ENCODE measurements at places on chromosomes 3 and 15.

DNA sequence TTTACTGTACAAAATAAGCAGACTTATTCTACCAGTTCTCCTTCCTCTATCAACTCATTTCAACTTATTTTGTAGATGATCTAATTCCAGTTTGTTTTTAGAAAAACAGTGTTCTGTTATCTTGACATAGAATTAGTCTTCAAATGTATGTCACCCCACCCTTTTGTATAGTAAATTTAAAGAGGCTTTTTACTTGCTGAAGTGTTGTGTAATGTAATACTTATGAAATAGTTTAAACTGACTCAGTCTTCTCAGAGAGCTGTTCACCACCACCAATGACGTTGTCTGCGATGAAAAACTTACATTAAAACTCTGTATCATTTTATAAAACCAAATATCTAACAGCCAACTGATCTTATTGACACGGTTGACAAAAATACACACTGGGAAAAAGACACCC is 82.9 kb downstream of the RAP2B start:
- DNase-seq: no peak

- DNase-seq: no peak
Measured at GRCh38 chr3:107740992-107741896, 218.5 kb downstream of the BBX start.

- DNase-seq: no peak
Measured at GRCh38 chr3:194201953-194202666, 66.2 kb downstream of the HES1 start.

- no peak for DNase-seq
Measured at GRCh38 chr15:73078291-73078690, 26.0 kb downstream of the NEO1 start.

DNA sequence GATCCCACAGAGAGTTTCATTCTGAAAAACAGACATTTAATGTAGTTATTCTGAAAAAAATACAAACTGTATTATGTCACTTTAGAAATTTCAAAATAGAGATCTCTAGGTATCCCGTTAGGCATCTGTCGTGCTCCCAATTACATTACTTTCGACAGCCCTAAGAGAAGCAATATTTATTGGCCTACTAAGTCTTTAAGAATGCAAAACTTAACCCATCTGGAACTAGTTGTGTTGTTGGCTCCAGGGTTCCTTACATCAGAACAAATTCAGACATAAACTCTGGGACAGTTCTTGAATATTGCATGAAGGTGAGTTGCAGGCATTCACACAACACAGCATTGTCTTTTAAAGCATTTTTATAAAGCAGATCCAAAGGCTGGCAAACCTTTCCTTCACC is 498.4 kb downstream of the FHIT start:
- DNase-seq: no peak

- no peak for DNase-seq
Measured at GRCh38 chr15:93759629-93760028, 471.7 kb upstream of the MCTP2 start.

DNA sequence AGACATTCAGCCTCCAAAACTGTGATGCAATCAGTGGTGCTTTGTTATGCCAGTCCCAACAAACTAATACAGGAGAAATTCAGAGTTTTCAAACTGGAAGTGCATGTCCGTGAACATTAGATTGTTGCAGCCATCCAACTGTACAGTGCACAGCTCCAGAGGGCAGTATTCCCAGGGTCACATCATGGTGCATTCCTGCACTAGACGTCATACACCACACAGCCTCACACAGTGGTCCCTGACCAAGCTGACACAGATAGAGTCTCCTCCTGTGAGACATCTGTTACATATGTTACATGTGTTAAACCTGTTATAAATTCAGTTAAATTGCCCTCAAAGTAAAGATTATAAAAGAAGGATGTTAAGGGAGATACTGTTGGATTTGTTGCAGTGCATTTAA is 209.0 kb downstream of the LRRN1 start:
- DNase-seq: no peak

GRCh38 chr3:4224331-4224730 is 78.8 kb upstream of the SETMAR start:
- DNase-seq: no peak

DNA sequence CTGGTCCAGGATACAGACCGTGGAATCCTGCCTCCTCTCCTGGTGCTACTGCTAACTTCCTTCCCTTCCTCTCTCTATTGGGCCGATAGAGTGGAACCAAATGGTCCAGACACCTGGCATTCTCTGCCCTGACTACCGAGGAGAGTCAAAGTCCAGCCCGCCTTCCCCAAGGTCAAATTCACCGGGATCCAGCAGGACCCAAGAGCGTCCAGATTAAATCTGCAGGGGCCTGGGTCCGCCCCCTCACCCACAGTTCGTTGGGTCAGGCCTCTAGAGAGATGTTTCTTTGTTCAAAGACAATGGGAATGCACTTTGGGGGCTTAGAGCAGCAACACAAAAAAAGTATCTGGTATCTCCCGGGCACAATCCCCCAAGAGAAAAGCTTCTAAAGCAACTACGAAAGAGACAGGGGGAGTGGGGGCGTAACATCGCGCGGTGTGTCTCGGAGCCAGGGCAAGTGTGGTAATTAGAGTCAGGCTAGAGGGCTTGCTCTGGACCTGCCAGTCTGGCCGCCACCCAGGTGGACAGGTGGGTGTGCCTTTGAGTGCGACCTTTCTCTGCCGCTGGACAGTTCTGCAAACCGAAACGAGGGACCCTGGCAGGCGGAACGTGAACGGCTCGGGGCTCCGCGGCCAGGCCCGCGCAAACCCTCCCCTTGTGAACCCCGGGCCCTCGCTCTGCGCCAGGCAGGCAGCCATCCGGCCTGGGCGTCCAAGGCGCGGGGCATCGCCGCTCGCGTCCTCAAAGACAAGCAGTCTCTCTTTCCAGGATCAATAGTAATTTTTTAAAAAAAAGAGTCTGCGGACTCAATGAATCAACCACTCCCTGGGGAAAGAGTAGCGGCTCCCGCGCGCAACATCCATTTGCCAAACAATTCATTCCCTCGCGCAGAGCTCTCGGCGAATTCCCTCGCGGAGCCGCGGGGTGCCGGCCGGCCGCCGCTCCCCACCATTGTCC is 806 bp downstream of the KLHL25 start:
- DNase-seq: no peak

- DNase-seq: no peak
Measured at GRCh38 chr3:96619475-96619874, 194.9 kb upstream of the EPHA6 start.

DNA sequence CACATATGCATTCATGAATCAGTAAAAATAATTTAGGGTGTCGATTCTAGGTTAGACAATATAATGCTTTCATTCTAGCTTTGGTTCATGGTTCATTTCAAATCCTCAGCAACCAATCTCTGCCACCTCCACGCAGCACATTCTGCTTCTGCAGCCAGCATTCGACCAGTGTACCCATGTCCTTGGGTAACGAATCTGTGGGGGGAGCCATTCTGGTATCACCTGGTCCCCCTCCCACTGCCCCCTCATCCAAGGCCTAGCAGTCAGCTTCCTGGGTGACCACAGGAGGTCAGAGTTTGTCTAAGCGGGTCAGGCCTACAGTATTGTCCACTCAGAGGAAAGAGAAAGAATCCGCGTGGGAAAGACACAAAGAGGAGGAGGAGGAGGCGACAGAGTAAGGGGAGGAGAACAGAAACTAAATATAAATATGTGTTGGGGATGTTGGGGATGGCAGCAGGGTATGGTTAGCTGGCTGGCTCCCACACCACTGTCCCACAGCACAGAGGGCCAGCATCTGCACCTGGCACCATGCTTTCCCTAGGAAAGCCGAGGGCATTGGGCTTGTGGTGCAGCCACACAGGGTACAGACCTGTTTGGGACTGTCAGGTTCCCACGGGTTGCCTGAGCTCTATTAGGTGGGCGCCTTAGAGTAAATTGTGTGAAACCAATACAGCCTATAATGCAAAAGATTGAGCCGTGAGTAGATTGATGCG is 12.1 kb downstream of the PAK6 start:
- no peak for DNase-seq

DNA sequence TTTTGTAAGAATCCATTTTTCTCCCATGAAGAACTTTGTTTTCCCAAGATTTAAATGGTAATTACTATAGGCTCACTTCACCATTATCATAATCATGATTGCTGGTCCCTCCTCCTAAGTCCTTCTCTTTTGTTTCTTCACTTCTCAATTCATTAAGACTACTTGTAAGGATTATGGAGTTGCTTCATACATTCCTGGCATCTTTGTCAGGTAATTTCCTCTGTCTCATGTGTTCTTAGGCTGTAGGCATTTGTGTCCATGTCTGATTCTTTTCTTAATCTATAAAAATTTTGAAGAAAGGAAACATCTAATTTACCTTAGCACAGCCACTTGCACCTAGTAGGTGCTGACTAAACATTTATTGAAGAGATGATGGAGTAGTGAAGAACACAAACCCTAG is 79.9 kb upstream of the SATB1 start:
- DNase-seq: no peak

DNA sequence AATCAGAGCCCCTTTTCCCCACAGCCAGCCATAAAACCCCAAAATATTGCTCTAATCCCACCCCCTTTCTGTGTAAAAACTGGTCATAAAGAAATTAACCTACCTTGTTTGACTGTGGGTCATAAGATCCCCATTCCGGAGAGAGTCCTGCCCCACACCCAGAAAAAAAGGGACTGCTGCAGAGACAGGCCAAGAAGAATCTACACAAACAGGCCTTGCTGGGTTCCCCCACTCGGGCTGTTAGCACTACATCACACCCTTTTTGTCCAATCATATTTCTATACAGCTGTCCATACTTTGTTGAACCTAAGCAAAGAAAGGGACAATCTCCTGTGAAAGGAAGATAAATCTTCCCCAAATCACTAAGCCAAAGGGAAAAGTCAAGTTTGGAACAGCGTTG is 84.4 kb upstream of the MFGE8 start:
- DNase-seq: no peak

GRCh38 chr3:158491968-158492367 is 79.0 kb upstream of the MLF1 start:
- no peak for DNase-seq

GRCh38 chr3:17840651-17841050 is 98.2 kb upstream of the TBC1D5 start:
- DNase-seq: no peak

DNA sequence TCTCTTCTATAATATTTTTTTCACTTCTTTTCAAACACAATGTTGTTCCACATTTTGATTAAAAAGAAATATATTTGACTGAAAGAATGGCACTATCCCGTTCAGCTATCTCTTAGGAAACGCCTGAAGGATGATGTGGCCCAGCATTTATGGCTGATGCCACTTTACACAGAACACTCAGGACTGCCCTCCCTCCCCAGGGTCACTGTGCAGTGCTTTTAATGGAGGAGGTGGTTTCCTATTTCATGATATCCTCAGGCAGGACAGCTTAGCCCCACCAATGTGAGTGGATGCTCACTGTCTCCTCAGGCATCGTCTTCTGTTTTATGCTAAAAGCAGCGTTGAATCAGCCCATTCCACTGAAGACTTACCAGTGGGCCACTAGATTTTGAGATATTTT is 135.9 kb downstream of the KCNAB1 start:
- DNase-seq: no peak

DNA sequence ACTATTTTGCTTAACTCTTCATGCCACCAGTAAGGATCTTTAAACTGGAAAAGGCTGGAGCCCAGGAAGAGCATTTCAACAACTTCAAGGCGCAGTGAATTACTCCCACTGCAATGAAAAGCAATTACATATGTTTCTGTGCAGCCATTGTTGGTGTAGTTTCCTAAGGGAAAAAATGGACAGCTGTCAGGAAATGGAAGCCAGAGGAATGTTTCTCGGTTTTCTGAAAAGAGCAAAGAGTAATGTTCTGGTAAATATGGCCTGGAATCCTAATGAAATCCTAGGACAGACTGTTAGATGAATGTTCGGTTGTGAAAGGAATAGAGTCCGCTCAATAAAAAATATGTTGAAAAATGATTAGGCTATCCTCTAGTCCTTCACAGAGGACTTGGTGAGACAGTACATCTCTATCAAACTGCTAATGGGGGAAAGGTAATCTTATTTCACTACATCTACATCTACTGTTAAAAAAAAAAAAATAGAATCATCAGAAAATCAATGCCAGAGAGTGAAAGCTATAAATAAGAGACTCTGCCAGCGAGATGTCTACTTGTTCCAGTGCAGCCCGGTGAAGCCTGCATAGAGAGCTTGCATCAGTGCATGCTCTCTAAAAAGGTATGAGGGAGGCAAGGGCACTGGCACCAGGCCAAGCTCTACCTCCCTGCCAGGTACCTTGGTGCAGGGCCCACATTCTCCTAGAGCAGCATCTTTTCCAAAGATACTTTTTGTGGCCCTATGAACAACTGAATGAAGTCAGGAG is 68.2 kb upstream of the TJP1 start:
- DNase-seq: no peak

- DNase-seq: no peak
Measured at GRCh38 chr3:86949850-86950249, 41.1 kb downstream of the VGLL3 start.

- DNase-seq: no peak
Measured at GRCh38 chr3:7506606-7507180, 645.8 kb downstream of the GRM7 start.

DNA sequence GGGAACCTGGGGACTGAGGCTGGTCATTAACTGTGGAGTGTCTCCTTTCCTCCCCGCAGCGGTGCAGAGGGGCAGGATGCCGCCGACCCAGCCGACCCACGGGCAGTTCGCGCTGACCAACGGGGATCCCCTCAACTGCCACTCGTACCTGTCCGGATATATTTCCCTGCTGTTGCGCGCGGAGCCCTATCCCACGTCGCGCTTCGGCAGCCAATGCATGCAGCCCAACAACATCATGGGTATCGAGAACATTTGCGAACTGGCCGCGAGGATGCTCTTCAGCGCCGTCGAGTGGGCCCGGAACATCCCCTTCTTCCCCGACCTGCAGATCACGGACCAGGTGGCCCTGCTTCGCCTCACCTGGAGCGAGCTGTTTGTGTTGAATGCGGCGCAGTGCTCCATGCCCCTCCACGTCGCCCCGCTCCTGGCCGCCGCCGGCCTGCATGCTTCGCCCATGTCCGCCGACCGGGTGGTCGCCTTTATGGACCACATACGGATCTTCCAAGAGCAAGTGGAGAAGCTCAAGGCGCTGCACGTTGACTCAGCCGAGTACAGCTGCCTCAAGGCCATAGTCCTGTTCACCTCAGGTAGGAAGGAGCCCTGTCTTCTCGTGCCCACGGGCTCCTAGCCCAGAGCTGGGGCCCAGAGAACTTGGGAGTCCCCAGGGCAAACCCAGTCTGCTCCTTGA is 3.7 kb downstream of the NR2F2 start:
- DNase-seq: no peak

DNA sequence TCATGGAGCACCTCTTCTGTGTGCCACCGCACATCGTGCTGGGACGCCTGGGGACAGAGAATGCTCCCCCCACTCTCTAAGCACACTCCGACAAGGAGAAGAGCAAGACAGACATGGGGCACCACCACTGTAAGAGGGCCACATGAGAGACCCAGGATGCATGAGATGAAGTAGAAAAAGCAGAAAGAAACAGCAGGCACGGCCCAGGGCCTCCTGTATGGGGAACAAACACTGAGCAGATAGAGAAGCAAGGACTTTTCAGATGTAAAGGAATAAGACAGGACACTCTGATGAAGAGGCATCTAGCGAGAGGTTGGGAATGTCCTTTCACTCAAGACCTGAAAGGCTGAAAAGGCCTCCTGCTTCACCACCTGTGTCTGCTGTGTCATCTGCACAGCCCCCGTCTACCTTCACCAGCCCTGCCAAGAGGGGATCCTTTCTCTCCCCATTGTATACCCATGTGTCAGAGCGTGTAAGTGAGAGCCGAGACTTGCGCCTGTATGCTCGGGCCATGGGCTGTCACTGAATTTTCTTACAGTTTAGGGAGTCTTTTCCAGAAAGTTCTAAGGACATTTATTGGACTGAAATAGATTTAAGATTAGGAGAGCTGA is 125.6 kb downstream of the LRRK1 start:
- DNase-seq: no peak

All from stimulated activated CD4-positive, alpha-beta T cell treated with anti-CD3 and anti-CD28 coated beads, Interleukin-1b, Interleukin-23, amount 100 ng/mL, for 24 hours (primary cell).